ENCODE measurements at places on chromosomes 2 and 18. TPM values are rescaled to one million over a fixed set of nuclear protein-coding genes. Genes with fewer than 3 reads are reported as not detected.

Gene GKN1
- total RNA-seq = not detected

- DNase-seq = no peak
Measured at GRCh38 chr2:207224791-207225482, 59.2 kb upstream of the KLF7 start.

Gene CTAGE1
- not detected for total RNA-seq

Gene TWSG1
- 15.0 TPM for total RNA-seq

DNA sequence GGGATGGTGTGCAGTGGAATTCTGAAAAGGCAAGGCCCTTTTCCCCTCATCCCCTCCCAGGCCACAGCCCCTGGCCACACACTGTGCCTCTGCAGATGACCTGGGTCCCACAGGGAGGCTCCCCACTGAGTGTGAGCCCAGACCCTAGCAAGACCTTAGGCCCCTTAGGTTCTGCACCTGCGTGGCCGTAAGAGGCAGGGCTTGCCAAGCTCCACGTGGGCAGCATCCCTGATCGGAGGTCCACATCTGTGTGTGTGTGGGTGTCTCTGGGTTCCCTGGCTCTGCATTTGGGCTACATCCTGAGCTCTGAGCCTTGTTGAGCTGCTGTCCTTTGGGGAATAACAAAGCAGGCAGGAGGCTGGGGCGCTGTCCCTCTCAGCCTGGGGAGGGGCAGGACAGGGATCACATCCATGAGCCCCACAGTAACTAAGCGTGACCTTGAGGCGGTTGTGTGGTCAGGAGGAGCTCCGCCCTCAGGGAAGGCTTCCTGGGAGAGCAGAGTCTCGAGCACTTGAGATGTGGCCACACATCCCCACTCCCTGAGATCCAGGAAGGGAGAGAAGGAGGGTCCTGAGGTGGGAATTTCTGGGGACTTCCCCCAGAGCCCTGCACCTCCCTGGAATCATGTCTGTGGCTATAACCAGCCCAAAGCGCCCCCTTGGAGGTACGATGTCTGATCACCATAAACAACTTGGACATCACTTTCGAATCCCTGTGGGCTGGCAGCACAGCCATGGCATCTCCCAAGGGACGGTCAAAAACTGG lies 84.8 kb downstream of the STPG4 start:
- peak; percentile 80 for DNase-seq

DNA sequence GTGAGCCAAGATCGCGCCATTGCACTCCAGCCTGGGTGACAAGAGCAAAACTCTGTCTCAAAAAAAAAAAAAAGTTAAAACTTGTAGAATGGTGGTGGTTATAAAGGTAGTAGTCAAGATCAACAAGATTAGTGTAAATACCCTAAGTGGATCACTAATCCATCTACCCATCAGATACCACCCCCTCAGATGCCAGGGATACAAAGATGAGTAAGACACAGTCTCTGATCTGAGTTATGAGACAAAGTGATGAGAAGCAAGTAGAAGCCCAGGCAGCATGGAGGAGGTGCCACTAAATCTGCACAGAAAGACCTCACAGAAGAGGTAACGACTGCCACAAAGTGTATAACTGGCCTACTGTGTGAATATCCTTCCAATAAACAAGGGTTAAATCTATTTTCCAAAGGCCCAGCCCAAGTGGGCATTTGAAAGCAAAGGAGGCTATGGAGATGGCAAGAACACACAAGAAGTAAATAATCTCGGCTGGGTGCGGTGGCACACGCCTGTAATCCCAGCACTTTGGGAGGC lies 20.2 kb downstream of the NFE2L2 start:
- no peak for DNase-seq

- DNase-seq = no peak
Measured at GRCh38 chr2:207015901-207016300, 76.6 kb downstream of the CPO start.

Gene CNTNAP5
- not detected for total RNA-seq

GRCh38 chr2:135893374-135893794 lies 17.1 kb upstream of the MCM6 start:
- DNase-seq = no peak

Gene TFCP2L1
- 0.51 TPM for total RNA-seq

GRCh38 chr2:229858351-229858750 lies 63.5 kb downstream of the TRIP12 start:
- DNase-seq = no peak

DNA sequence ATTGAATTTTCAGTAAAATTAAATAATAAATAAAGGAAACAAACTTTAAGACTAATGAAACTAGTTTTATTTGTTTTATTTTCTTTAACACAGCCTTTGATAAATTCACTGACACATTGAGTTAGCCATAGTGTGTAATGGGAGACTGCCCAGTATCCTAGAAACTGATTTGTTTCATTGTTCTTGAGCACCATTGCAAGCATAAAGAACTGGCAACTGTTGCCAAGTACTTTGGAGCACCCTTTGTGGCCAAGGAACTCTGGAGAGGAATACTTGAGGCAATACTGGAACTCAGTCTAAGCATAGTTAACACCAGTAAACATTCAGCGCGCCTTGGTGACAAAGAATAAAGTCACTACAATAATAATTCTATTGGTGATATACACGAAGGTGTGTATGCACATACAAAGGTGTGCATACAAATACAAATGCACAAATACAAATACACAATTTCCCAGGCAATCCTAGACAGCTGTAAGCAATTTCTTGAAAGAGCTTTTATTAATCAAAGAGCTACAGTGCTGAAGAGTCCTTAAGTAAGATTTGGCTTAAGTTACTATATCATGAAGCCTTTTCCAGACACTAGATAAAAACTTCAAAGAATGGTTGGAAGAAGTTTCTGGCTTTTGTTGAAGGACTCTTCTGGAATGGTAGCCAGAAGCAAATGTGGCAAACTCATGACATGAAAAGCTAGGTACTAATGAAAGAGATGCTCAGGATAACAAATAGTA lies 1371.2 kb downstream of the LRP1B start:
- DNase-seq = no peak

Gene HOXD8
- 9.9 TPM for total RNA-seq

Gene SNED1
- 3.2 TPM for total RNA-seq

Gene EMILIN1
- total RNA-seq = 6.0 TPM

- peak; percentile 81 for DNase-seq
Measured at GRCh38 chr2:231463698-231464575, at the start of gene NCL. TSS of gene NCL (minus strand) at chr2:231464484. CDS start at chr2:231464353, 131 bp downstream.

DNA sequence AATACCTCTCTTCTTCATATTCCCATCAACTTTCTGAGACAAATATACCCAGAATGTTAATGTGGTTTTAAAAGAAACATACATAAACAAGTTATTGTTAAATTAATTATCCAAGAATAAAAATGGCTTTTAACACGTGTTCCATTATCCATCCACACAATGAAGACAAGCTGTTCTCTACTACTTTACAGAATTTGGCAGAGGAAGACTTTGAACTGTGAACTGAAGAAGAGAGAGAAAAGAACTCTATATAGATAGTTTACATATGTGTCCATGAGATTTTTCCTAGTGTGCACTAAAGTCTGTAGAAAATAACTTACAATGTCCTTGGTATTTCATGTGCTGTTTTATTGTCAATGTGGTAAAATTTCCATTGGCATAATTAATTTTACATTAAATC lies 207.0 kb upstream of the COL3A1 start:
- DNase-seq = no peak

DNA sequence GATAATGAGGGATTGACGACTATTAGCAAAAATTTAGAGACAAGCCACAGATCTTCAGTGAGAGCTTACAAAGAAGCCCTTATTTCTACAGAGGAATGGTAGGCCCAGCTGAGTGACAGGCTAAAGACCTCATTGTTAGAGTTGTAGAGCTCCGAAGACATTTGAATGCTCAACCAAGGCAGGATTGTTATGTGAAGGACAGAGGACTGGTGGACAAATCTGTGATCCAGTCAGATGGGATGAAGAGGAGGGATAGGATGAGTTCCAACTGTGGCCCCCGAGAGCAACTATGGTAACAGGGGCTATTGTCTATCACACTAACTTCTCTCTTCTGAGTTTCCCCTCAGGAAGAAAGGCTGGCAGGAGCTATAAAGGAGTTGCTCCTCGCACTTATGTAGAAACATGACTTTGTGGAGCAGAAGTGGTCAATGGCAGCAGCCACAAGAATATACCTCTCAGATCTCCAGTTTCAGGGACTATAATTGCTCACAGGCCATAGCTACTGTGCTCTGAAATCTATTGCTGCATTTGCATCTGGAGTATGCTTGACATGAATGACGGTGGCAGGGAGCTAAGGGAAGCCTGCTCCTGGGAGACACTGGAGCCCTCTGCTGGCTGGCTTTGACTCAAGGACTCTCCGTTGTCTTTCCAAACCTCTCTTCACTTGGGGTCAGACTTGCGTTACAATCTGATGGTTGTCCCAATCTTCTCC lies 50.3 kb upstream of the GREB1L start:
- DNase-seq = peak; percentile 40

DNA sequence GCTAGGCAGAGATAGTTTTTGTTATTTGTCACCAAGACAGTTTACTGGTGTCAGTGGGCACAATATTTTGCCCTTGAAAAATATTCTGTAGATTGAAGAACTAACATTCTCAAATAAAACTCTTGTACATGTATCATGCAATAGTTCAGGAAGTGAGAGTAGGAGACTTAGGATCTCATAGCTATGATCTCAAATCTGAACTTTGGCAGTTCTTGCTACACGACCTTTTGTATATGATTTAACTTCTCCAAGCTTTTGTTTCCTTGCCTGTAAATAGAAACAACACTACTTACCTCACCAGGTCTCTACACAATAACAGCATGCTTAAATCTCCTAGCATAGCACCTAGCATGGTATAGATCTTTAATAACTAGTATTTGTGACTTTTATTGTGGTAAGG lies 219.9 kb downstream of the ICOS start:
- DNase-seq = no peak

Data from Daoy (cell line).